ENCODE measurements at places on chromosomes 1 and 21.

- DNase-seq = peak; percentile 52
Measured at GRCh38 chr1:34753163-34753562, 1.7 kb upstream of the GJB5 start.

DNA sequence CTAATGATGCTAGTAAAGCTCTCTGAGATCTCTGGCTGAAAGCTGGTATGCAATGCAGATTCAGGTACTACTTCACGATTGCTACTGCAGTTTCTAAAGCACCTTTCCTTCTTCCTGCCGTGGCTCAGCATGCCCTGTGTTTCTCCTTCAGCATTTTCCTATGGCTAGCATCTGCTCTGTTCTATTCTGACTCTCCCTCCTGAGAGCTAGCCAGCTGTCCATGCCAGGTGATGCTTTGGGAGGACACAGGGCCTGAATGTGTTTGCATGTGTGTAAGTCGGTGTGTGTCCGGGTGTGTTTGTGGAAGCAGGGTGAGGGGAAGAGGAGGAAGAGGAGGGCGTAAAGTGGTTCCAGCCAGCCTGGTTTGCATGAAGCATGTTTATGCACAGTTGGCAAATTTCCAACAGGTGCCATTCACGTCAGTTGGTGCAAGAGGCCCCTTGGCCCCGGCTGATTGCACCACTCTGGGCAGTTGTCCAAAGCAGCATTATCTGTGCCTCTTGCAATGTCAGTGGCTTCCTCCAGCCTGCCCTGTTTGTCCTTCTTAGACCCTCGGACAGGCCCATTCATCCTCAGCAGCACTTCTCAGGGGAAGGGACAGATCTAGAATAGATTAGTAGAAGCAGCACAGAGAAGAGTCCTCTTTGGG is 433.3 kb downstream of the DISC1 start:
- no peak for DNase-seq

- peak; percentile 63 for DNase-seq
Measured at GRCh38 chr1:230090194-230090711, 23.2 kb downstream of the GALNT2 start.

DNA sequence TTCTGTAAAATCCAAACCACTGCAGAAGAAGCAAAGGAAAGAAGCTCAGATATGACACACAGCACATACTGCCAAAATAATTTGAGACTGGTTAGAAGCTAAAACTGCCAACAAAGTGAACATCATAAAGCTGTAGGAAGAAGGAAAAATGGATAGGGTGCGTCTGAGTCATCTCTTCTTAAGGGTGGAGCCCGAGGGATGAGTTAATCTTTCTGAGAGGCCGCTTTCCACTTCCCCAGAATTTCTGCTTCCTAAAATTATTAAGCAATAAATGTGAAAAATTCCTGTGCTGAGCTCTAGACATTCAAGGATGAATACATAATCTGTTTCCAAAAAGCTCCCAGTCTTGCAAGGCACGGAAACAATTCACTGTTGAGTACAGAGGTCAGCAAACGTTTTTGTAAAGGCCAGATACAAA is 20.1 kb downstream of the PPT1 start:
- peak; percentile 30 for DNase-seq

GRCh38 chr1:168422203-168422847 is 121.5 kb downstream of the XCL2 start:
- DNase-seq = no peak

- DNase-seq = peak; percentile 42
Measured at GRCh38 chr1:9111957-9112356, 16.9 kb downstream of the GPR157 start.

GRCh38 chr1:181149326-181150125 is 61.0 kb downstream of the IER5 start:
- no peak for DNase-seq

DNA sequence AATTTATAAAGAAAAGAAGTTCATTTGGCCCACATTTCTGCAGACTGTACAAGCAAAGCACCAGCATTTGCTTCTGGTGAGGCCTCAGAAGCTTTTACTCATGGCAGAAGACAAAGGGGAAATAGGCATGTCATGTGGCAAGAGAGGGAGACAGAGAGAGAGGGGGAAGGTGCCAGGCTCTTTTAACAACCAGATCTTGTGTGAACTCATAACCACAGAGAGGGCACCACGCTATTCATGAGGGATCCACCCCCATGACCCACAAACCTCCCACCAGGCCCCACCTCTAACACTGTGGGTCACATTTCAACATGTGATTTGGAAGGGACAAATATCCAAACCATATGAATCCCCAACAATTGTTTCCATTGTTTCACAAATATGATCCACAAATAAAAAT is 467.9 kb downstream of the SIPA1L2 start:
- DNase-seq = no peak

GRCh38 chr1:31932491-31933316 is 5.5 kb downstream of the PTP4A2 start:
- DNase-seq = peak; percentile 56

DNA sequence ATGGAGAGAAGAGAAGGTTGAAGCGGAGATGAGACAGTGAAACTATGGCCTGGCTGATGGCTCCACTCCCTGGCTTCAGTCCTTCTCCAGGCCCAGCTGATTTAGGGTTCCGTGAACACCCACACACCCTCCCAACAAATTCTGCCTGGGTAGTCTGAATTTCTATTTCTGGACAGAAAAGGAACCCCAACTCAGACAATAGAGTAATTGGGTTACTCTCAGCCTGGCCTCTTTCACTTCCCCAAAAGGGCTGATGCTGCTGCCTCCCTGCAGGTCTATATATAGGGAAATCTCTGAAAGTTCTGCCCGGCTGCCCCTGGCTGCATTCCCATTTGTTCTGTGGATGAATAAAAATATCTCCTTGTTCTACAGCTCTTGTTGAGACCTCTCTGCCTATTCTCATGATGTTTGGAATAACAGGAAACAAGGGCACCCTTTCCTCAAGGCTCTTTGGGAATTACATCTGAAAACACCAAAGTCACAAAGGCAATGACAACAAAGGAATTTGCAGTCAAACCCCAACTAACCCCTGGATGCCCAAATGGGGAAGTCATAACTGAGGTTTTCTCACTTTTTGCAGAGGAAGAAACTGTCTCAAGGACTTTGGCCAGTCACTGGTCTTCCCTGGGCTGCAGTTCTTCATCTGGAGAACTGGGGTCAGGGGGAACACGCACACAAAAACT is 11.4 kb upstream of the ZSCAN20 start:
- no peak for DNase-seq

GRCh38 chr1:201064806-201065205 is 41.3 kb upstream of the KIF21B start:
- no peak for DNase-seq

GRCh38 chr1:55204997-55205396 is 10.2 kb downstream of the USP24 start:
- no peak for DNase-seq

GRCh38 chr1:8238141-8239038 is 79.5 kb upstream of the SLC45A1 start:
- peak; percentile 29 for DNase-seq

- DNase-seq = no peak
Measured at GRCh38 chr1:11752359-11753088, 9.5 kb upstream of the C1orf167 start.

GRCh38 chr1:40273547-40274166 is 15.6 kb downstream of the ZMPSTE24 start:
- peak; percentile 39 for DNase-seq

Measured in kidney tubule cell (primary cell).